ENCODE measurements at places on chromosomes 13 and 19. TPM values are rescaled to one million over a fixed set of nuclear protein-coding genes. Genes with fewer than 3 reads are reported as not detected.
A peak's percentile ranks its signal among the peaks of the same experiment; 100 is the strongest.

FCAR gene
- 1.0 TPM for total RNA-seq

GRCh38 chr13:113273851-113274590 is 23.0 kb upstream of the LAMP1 start:
- no peak for DNase-seq

- DNase-seq, result no peak
Measured at GRCh38 chr13:53038993-53039392, 10.4 kb downstream of the OLFM4 start.

NAPSA gene
- not detected for total RNA-seq

- DNase-seq, result no peak
Measured at GRCh38 chr13:29022410-29022809, 202.3 kb downstream of the MTUS2 start.

IGFL1 gene
- not detected for total RNA-seq

CD33 gene
- 2.1 TPM for total RNA-seq

SIGLEC9 gene
- 0.73 TPM for total RNA-seq

CPB2 gene
- not detected for total RNA-seq

DNA sequence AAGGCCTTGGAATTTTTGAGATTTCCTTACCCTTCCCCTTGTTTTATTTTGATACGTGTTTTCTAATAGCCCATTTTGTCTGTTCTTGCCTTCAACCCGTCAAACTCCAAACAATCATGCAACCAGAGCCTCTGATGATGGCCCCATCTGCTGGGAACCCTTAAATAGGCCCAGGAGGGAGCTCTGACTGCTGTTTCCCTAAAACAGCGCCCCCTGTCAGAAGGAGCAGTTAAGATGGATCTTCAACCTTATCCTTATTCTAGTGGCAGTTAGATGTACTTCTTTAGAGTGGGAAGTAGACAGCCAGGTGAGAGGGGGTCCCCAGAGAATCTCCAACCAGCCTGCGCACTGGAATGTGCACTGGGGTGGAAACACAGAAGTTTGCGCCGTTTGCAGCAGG is 1031.0 kb upstream of the PCDH9 start:
- DNase-seq, result no peak

DNA sequence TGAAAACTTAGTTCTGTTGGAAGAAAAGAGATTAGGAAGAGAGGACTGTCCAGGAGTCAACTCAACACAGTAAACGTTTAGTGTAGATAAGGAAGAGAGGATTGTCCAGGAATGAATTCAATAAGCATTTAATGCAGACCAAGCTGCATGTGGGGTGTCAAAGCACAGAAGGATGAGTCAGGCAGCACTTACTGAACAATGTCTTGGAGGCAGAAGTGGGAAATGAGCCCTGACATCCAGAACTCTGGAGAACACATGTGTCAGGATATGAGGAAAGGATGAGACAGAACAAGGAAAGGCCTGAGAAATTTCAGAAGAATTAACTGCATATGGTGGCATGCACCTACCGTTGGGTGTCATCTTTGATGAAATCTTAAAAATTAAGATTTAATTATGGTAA is 429.2 kb upstream of the HTR2A start:
- DNase-seq, result no peak

DNA sequence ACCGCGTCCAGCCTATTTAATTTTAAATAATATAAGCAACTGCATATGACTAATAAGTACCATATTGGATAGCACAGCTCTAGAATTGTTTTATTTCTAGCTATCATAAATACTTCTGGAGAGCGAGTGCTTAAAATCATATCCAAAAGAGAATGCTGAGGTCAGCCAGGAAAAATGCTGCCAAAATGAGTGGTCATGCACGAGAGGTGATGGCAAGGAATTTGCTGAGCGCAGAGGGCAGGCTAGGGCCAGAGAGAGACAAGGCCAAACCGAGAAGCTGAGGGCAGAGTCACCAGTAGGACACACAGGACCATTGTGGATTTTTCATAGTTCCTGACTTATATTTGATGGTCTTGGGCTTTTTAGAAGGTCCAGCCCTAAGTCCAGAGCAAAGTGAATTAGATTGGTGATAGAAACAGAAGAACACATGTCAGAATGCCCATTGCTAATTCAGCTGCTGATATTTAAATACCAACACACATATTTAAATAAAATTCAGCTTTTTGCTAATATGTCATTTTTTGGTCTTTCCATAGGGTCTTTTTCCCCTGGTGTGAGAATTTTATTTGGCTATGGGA is 33.6 kb upstream of the UBL3 start:
- DNase-seq, result no peak

GRCh38 chr19:39413272-39413910 is 922 bp downstream of the PLEKHG2 start:
- DNase-seq, result peak; percentile 87

DNA sequence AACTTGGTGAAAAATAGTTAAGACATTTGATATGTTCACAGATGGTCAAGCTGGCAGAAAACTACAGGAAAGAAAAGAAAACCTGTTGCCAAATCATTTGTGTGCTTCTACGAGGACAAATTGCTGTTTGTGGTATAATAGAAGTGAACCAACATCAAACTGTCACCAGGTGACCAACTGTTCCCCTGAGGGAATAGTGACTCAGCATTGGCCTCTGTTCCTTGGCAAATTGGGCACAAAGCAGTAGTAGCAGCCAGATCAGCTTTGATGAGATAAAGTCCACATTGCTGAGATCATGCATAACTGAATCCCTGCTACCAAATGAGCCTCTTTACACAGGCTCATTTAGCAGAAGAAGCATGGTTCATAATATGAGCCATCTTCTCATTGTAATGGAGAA is 103.5 kb downstream of the POSTN start:
- no peak for DNase-seq

GRCh38 chr13:94196413-94196812 is 283.1 kb downstream of the DCT start:
- DNase-seq, result no peak

IQCN gene
- total RNA-seq, result 0.39 TPM

DNA sequence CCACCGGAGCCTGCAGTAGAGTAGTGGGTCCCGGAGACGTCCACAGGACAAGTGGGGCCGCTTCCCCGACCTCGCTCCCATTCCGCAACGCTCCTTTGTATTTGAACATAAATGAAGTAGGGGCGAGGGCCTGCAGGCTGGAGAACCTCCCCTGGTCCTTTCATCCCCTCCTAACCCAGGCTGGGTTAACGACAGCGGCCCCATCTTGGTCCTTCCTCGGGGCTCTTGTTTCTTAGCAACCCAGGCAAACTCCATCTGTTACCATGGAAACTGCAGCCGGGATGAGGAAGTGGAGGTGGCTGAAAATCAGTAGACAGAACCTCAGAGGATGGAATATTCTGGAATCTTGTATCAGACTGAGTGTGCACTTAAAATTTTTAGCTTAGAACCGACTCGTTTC is 132.6 kb upstream of the USP29 start:
- DNase-seq, result no peak

Data from psoas muscle (tissue), 8 donors.